RPMI8226 (cell line): ENCODE measurements at places on chromosomes 13 and 19.

GRCh38 chr19:2494447-2495129, 18.7 kb downstream of the GADD45B start:
- DNase-seq = peak; percentile 74

GRCh38 chr13:49749848-49750247, 42.6 kb downstream of the KPNA3 start:
- DNase-seq = no peak

DNA sequence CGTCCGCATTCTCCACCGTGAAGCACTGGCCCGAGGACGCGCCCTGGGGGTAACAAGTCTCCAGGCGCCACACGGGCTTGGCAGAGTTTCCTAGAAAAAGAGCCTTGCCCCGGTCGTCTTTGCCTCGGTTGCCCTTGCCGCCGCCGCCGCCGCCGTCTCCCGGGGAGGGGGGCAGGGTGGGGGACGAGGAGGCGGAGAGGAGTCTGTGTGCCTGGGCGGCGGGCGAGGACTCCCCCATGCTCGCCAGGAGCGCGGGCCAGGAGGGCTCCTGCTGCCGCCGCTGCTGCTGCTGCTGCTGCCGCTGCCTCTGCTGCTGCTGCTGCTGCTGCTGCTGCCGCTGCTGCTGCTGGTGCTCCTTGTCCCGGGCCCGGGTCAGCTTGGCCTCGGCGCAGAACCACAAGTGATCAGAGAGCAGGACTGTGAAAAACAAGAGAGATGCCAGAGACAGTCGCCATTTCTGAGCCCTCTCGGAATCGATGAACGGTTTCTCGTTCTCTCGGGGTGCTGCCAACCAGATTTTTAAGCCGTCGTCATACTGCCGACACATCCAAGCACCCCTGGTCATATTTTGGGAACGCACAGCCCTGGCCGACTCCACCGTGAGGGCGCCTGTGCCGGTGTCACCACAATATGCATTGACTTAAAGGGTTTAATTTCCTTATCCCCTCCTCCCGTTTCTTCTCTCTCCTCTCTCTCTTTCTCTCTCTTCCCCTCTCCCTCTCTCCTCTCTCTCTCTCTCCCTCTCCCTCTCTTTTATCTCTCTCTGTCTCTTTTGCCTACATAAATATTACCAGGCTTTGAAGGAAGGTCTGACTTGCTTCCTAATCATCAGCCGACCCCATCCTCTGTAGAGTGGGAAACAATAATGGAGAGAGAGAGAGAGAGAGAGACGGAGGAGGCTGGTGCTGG, 349.1 kb downstream of the LIG4 start:
- DNase-seq = peak; percentile 2

DNA sequence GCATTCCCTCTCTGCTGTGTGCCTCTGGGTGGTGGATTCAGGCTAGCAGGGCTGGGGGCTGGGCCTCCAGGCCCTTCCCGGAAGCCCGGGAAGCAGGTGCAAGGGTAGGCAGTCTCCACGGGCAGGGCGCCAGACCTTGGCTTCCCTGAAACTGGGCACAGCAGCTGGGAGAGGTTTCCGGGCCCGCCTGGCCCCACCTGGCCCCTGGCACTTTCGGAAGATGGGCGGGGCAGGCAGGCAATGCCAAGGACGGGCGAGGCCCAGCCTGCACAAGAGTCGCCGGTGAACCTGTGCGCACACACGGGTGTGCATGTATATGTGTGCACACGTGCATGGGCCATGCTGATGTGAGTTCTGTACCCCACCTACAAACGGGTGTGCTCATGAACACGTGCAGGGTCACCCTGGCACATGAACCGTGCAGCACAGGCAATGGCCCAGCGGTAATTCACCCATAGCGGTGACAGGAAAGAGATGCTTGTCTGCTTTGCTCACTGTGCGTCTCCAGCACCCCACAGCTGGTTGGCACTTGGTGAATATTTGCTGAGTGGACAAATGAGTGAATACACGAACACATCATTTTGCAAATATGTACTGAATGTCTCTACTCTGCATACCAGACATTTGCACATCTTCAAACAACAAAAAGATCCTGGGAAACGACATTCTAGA, 15.3 kb downstream of the GADD45B start:
- peak; percentile 99 for DNase-seq

- DNase-seq = peak; percentile 78
Measured at GRCh38 chr19:43777163-43777695, 3.5 kb downstream of the KCNN4 start.

GRCh38 chr19:1833540-1833939, 14.7 kb downstream of the REXO1 start:
- no peak for DNase-seq

- DNase-seq = no peak
Measured at GRCh38 chr13:91228940-91229339, 118.5 kb upstream of the MIR17HG start.

DNA sequence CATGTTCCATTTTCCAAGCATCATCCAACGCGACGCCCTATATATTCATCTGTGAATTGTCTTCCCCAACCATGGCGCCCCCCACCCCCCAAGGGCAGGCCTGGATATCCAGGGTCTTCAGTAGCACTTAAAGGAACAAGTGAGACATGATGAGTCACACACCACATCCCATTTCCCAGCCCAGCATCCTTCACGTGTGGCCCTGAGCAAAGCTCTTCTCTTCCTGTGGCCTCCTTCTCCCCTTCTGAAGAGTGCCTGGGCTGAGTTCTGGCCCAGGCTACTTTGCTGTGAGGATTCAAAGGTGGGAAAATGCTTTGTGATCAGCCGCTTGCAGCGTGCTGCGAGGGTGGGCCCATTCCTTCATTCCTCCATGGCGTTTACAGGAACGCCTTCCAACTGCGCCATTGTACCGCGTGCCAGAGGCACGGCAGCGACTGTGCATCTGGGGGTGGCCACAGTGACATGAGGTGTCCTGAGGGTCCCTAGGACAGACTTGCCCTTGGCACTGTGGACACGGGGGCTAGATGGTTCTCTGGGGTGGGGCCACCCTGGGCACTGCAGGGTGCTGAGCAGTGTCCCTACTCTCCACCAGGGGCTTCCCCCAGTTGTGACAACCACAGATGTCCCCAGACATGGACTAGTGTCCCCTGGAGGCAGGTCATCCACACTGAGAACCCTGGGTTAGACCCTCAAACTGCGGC, 11.7 kb downstream of the PLIN4 start:
- no peak for DNase-seq

DNA sequence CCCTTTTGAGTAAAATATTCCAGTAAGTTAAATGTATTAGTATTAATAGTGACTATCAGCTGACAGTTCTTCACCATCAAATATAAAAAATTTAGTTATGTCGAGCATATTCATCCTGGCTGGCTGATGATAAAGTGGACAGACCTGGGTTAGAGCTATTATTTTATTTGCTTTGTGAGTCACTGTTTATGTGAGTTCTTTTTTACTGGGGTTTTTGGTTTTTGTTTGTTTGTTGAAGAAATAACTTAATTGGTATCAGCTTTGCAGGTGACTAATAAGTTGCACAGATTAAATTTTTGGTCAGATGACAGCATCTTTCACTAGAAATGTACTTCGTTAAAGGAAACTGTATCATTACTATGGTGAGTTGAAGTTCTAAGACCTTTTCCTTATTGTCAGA, 224.7 kb downstream of the GGACT start:
- no peak for DNase-seq

- DNase-seq = no peak
Measured at GRCh38 chr19:53034054-53034453, 10.5 kb upstream of the ERVV-2 start.

DNA sequence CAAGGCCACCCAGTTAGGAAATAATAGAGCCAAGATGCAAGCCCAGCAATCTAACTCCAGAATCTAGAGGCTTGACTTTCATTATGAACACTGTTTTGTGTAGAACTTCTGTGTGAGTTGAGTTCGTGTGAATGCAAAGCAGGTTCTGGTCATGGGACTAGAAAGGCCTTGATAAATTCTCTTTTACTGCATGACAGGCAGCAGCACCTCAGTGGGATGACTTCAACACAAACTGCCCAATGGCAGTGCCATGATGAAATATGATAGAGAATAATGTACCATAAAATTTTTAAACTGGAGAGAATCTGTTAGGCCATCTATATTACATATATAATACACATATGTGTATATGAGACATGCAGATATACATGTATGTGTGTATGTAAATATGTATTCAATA, 214.5 kb downstream of the KLF5 start:
- no peak for DNase-seq

DNA sequence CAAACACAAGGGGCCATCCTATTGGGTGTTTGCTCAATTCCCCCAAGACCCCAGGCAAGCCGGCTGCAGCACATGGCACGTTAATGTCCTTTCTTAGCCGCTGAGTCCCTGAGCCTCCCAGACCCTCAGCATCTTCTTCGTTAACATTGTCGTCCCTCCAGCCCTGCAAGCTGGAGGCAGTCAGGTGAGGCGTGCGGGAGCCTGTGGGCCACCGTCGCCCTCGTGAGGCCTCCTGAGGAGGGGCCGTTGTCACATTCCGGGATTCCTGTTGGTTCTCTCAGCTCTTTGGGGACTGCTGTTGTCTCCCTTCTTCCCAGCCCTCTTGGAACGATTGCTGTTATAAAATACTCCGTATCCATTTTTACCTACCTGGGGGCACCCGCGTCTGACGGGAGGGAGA, 140.6 kb downstream of the KDM4B start:
- no peak for DNase-seq

- peak; percentile 56 for DNase-seq
Measured at GRCh38 chr19:289651-290371, 1.4 kb downstream of the PLPP2 start.

GRCh38 chr19:54572696-54573311, 786 bp upstream of the LILRA2 start:
- DNase-seq = peak; percentile 62

- DNase-seq = no peak
Measured at GRCh38 chr19:49217382-49217781, 59.8 kb downstream of the TRPM4 start.

GRCh38 chr19:4911786-4912672, 2.7 kb downstream of the UHRF1 start:
- DNase-seq = peak; percentile 33

GRCh38 chr19:16618248-16618647, 9.8 kb downstream of the MED26 start:
- DNase-seq = no peak

DNA sequence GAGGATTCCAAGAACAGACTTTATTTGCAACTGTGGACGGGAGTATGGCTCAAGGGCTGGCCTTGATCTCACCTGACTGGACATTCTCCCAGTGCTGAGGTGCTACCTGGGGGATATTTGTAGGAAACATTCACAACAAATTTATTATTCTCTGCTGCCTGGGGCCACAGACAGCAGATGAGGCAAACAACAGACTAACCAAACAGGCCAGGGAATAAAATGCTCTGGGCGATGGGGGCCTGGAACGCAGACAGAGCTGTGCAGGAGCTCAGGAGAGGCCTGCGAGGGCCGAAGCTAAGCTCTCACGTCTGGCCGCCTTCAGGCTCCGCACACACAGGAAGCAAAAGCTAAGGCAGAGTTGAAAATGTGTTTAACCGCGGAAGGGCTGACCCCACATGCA, 7.8 kb downstream of the PLPP2 start:
- DNase-seq = no peak

DNA sequence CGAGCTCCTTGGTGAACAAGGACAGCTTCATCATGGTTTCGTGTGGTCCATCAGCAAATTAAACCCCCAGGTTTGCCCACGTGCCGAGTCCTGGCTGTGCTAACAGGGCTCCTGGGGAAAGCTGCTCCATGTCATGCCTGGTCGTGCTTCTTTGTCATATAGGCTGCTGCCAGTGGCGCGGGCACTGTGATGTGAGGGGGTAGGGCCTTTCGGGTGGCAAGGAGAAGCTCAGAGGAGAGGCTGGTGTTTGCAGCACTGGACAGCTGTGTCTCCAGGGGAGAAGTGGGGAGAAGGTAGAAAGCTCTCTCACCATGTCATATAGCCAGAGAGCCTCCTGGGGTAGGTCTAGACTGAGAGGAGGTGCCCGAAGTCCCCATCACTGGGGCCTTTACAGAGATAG, 13.3 kb downstream of the VSTM2B start:
- no peak for DNase-seq

GRCh38 chr13:69619651-69620050, 488.0 kb upstream of the ATXN8OS start:
- DNase-seq = no peak

GRCh38 chr13:98761126-98761985, 8.9 kb upstream of the SLC15A1 start:
- DNase-seq = no peak

GRCh38 chr13:32202268-32202667, 112.9 kb downstream of the ZAR1L start:
- DNase-seq = no peak
